ENCODE measurements at places on chromosomes 13 and 19. TPM values are rescaled to one million over a fixed set of nuclear protein-coding genes. Genes with fewer than 3 reads are reported as not detected.

The ZNF415 gene
- total RNA-seq: 0.28 TPM

The TJP3 gene
- 40.9 TPM for total RNA-seq

DNA sequence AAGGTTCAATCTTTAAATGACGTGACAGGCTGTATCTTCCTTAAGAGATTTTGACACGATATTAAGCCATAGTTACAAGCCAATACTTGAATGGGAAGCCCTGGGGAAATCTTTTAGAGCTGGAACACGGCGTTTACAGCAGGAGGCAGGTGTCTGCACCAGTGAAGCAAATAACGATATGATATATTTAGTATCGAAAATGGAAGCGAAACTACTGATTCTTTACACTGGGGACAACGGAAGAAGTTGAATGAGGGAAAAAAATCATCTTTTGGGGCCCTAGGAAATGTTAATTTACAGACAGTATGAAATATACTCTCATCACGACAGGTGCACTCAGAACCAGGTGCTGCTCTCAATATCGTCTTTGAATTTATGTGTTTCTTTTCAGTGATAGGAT lies 793.9 kb upstream of the PCDH20 start:
- no peak for ATAC-seq

DNA sequence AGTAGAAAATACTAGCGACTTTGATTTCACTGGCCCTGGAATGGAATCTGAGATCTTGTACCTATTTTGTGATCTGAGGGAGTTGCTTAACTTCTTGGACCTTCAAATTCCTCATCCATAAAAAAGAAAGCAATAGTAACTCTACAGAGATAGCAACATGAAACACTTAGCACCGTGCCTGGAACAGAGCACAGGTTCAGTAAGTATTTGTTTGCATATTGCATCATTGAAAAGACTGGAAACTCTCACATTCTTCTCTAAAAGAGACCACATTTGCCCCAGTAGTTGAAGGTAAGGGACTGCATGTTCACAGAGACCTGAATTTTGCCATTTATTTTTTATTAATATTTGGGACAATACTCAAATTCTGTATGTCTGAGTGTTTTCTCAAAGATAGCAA lies 358.1 kb downstream of the COG6 start:
- no peak for ATAC-seq

DNA sequence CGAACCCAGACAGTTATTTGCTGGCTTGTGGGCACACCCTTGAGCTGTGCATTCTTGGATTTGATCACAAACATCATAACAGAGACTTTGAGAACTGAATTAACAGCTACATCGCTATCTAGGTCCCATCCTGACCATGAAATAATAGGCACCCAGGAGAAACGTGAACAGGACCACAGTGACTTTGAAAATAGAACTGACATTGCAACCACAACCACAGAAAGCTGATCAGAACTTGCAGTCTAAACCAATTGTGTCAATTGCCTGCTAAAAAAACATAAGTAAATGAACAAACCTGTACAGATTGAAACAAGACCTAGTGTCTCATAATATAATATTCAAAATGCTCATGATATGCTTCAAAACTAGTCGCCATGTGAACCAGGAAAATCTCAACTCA lies 18.3 kb upstream of the KATNAL1 start:
- no peak for ATAC-seq

DNA sequence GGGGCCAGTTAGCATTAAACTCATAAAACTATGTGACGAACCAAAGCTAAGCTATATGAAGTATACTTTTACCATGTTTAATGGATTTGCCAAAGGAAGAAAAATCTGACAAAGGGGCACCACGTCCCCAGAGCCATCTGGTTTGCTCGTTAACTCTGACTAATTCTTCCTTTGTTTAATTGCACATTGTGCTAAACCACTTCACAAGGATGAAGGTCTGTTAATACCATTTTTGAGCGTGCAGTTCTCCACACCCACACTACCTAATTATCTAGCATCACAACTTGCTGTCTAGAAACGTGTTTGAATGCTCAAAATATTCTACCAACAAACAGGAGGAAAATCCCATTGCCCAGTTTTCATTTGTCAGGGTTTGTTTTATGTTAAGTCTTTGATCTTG lies 74.8 kb downstream of the COL4A1 start:
- no peak for ATAC-seq

DNA sequence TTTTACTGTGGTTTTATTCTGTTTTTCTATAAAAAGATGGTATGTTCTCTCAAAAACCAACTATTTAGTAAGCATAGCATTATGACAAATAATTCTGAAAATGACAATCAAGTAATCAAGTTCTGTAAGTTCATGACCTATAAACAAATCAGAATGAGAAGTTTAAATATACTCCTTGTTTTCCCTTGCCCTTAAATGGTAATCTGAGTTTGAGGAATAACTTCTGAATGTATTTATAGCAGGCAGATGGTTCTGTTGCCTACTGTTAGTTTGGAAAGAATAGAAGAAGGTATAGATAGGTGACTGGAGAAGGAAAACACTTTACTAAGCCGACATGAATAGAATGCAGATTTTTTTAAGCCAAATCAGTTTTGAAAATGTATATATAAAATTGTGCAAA lies 63.9 kb downstream of the POSTN start:
- no peak for ATAC-seq
